ENCODE measurements at places on chromosomes 16 and 17.

DNA sequence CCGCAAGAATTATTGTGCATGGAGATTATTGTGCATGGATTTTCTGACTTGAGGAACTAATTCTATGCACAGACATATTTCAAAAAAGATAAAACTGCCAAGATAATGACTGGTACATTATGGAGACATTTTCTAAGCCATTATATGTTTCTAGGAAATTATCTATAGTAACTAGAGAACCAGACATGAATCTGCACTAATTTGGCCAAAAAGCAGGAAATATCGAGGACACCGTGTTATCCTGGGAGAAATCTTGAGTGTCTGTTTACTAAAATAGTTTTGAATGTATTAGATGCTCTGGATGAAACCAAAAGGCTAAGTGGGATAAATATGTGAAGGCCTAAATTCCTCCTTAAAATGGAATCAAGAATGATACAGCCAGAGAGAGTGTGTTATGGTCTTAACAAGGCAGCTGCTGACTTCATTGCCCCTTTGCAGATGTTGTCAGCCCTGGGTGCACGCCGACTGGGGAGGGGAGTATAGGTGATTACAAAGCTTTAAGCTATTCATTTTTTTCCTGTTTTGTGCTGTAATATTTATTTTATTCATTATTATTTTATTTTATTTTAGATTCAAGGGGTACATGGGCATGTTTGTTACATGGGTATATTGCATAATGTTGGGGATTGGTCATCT lies 226.7 kb downstream of the UTP18 start:
- no peak for DNase-seq

DNA sequence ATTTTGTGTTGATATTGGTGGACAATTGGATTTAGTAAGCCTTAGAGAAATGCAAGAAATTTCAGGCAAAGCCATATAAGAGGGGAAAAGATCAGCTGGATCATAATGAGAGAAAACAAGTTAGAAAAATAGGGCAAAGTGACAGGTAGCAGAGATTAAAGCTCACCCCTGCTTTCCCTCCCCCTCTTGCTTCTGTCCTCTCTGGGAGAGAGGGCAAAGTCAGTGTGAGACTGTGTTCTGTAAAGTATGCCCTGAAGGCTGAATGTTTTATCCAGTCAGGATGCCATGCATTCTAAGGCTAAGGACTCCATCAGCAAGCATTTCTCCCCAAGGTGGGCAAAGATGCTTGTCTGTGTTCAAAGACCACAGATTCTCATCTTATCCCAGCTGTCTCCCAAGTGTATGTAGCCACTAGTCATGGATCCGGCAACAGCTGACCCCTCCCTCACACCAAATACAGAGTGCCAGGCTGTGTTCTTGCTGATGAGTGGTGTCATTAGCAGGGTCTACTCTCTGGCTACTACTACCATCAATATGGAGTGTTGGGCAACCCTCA lies 136.2 kb upstream of the DNAH9 start:
- DNase-seq = no peak

DNA sequence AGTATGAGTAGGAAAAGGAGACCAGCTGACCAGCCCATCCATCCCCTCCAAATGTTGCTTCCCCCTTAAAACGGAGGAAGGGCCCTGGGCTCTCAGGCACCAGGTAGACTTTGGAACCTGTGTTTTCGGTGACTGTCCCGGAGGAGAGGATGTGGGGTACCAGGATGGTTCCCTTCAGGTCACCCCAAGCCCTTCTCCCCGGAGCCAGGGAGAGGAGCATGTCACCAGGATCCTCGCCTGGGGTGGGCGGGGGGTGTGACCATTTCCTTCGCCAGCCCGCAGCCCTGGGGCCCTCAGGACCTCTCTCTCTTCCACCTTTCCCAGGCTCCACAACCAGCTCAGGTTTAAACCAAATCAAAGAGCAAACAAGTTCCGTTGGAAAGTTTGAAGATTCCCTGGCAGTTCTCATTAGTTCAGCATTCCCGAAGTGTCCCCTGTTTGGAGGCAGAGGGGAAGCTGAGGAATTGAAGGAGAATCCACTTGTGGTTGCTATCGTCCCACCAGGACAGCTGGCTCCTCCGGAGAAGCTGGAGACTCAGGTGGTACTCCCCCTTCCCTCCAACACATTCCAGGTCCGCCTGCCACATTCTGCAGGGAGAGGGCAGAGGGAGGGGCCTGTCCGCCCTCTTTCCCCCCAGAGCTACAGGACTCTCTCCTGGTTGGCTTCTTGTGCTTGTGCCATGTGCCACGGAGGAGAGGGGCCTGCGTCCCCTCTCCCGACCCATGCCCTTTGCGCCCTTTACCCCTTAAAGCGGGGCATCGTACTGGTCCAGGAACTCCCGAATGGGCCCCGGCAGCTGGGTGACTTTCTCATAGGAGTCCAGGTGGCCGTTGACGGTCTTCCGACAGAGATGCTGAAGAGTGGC lies 2.0 kb downstream of the SOCS3 start:
- DNase-seq = no peak

DNA sequence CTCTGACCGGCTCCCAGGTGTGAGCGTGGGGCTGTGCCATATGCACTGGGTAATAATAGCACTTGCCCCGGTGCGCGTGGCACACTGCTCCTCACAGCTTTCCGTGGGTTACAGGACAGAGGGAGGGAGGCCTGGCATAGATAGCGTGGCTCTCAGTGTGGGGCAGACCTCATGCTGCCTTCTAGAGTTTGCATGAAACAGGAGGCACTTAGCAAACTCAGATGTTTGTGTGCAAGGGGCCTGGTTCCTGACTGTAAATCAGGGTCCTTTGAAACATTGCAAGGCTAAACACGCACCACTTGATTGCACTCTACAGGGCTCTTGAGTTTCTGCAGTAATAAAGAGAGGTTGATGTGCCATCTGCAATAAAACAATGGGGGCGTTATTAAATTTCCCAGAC lies 101.7 kb downstream of the RPTOR start:
- DNase-seq = no peak

DNA sequence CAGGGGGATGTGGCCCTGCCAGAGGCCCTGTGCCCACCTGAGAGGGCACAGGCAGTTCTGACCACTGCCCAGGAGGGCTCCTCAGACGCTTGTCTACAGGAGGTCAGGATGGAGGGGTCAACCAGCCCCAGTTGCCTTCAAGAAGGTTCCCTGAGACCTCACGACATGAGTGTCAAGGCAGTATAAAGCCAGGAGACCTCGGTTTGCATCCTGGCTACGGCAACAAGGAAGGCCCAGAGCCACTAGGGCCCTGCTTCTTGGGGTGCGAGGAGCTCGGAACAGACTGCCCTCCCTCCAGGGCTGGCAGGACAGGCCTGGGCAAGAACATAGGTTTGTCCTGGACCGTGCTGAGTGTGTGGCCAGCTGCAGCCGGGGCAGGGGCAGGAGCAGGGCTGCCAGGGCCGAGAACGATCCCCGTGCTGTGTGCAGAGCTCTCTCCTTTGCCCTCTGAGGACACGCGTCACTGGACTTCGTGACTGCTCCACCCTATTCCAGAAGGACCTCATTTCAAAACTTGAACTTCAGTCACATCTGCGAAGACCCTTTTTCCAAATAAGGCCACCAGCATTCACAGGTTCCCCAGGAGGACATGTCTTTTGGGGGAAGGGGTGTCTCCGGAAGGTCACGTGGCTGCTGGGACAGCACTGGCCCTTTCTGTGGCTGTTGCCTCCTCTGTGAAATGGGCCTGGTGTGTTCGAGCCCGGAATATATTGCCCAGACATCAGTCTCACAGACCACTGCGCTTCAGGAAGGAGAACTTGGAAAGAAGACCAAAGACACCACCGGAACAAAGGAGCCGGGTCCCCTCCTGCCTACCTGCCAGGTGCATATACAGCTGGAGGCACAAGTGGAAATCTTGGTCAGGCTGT lies 27.7 kb downstream of the SLC7A5 start:
- no peak for DNase-seq

GRCh38 chr16:54934481-54935265 lies 4.0 kb downstream of the IRX5 start:
- no peak for DNase-seq

- no peak for DNase-seq
Measured at GRCh38 chr16:1093284-1094123, 2.5 kb downstream of the C1QTNF8 start.

- no peak for DNase-seq
Measured at GRCh38 chr16:2710711-2711231, 9.3 kb downstream of the PRSS27 start.

GRCh38 chr17:27157297-27157696 lies 136.6 kb upstream of the WSB1 start:
- DNase-seq = no peak

- DNase-seq = no peak
Measured at GRCh38 chr16:15498427-15499175, 64.2 kb downstream of the BMERB1 start.

DNA sequence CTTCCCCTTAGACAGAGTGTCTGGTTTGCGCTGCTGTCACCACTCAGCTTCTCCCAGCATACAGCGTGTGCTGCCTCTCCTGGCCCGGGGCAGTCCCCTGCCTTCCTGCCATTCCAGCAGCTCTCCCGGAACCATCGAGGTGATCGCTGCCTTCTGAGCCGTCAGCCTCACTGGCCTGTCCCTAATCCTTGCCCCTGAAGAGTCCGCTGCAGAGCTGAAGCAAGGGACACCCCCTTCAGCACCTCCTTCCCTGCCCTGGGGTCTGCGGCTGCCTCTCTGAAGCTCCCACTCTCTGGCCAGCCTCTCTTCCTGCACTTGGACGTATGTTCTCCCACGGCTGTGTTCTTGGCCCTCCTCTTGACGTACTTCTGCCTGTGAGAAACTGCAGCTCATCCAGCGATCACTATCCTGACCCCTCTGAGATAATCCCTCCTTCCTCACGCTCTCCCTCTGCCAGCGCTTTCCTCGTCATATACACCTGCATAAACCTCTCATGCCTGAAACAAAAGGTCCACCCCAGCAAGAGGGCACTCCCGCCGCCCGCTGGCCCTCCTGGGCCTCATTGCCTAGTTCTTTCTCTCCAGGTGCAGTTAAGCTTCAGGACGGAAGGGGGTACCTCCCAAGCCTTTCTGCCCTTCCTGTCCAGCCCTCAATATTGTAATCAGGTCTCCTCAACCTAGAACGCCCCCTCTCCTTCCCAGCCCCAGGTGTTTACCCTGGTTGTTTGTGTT lies 220.6 kb upstream of the CHMP6 start:
- DNase-seq = no peak

DNA sequence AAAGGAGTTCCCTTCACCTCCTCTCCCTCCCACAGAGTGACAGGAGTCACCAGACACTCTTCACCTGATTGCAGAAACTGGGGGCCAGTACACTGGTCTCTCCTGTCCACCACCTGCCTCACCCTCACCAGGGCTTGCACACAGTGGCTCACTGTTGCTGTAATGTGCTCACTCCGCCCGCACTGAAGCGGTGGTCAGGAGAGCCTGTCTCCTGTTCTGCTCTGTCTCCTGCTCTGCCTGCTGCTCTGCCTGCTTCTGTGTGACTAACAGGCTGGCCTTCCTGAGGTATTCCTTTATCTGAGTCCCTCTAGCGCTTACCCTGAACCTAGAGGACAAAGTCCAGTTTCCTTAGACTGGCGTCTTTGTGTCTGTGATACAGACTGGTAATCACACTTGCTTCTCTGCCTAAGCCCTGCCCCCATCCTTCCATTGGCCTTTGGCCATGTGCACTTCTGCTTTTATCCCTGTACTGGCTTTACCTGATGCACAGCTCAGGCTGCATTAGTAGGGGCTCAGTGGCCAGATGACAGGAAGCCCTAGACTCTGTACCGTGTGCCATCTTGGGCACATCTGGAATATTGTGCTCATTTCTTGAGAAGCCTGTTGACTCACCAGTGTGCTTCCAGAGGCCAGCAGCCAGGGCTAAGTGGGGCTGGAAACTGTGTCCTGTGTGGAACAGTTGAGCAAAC lies 13.3 kb downstream of the PROCA1 start:
- peak; percentile 86 for DNase-seq

DNA sequence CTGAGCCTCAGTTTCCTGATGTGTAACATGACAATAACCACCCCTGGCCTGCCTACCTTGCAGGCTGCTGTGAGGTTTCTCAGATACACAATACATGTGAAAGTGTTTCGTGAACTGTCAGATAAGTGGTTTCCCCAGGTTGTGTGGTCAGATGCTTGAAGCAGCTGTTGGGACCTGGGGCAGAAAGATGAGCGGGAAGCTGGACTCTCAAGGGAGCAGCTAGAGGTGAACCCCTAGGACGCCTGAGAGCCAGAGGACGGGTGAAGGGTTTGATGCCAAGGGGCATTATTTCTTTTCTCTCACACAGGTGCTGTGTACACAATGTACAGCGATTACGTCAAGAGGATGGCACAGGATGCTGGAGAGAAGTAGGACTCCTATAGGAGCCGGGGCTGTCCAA lies 2.3 kb downstream of the HIGD1B start:
- DNase-seq = no peak

DNA sequence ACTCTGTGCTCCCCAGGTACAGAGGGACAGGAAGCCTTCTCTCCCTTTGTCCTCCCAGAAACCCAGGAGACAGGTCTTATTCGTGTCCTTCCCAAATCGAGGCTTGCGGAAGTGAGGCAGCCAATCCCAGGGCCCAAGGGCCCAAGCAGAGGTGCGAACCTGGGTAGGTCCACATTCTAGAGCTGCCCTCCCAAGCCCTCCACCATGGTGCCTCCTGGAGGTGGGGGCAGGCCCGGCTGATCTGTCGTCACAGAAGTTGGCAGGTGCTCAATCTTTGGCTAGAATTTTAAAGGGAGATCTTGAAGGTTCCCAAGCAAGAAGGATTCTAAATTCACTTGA lies 21.5 kb downstream of the MRC2 start:
- DNase-seq = no peak

- DNase-seq = no peak
Measured at GRCh38 chr17:75049706-75050105, 2.7 kb downstream of the KCTD2 start.

GRCh38 chr16:71846431-71846830 lies 655 bp downstream of the ATXN1L start:
- peak; percentile 24 for DNase-seq

- DNase-seq = no peak
Measured at GRCh38 chr16:1481906-1482835, 6.6 kb downstream of the PTX4 start.

- DNase-seq = no peak
Measured at GRCh38 chr16:28977703-28978662, 3.4 kb downstream of the SPNS1 start.
